ENCODE measurements at places on chromosomes 2 and 18. TPM values are rescaled to one million over a fixed set of nuclear protein-coding genes. Genes with fewer than 3 reads are reported as not detected.

- no peak for DNase-seq
Measured at GRCh38 chr2:1634681-1635341, 109.5 kb downstream of the PXDN start.

- no peak for DNase-seq
Measured at GRCh38 chr2:123434546-123435395, 590.3 kb upstream of the CNTNAP5 start.

GRCh38 chr2:11855064-11855760, 108.8 kb downstream of the LPIN1 start:
- no peak for DNase-seq

- no peak for DNase-seq
Measured at GRCh38 chr2:33291278-33292013, 185.0 kb upstream of the RASGRP3 start.

DNA sequence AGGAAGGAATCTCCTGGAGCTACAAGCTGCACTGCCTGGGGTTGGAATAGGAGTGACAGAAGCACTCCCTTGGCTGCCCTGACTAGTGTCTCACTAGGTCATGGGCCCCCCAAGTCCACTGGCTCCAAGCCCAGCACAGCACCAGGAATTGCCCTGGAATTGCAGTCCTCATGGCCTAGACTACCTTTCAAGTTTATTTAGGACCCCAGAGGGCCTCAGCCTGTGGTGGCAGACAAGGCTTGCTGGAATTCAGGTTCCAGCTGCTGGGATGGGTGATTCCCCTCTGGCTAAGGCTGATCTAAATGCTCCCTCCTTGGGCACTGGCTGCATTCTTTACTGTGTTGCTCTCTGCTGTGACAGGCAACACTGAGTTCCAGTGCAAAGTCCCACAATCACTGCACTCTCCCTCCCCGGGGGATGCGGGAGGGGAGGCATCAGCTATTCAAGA, 14.0 kb downstream of the STRADB start:
- DNase-seq = no peak

GRCh38 chr2:70778676-70779075, 10.7 kb upstream of the ADD2 start:
- no peak for DNase-seq

- DNase-seq = no peak
Measured at GRCh38 chr2:88638743-88639142, 11.5 kb upstream of the EIF2AK3 start.

DNA sequence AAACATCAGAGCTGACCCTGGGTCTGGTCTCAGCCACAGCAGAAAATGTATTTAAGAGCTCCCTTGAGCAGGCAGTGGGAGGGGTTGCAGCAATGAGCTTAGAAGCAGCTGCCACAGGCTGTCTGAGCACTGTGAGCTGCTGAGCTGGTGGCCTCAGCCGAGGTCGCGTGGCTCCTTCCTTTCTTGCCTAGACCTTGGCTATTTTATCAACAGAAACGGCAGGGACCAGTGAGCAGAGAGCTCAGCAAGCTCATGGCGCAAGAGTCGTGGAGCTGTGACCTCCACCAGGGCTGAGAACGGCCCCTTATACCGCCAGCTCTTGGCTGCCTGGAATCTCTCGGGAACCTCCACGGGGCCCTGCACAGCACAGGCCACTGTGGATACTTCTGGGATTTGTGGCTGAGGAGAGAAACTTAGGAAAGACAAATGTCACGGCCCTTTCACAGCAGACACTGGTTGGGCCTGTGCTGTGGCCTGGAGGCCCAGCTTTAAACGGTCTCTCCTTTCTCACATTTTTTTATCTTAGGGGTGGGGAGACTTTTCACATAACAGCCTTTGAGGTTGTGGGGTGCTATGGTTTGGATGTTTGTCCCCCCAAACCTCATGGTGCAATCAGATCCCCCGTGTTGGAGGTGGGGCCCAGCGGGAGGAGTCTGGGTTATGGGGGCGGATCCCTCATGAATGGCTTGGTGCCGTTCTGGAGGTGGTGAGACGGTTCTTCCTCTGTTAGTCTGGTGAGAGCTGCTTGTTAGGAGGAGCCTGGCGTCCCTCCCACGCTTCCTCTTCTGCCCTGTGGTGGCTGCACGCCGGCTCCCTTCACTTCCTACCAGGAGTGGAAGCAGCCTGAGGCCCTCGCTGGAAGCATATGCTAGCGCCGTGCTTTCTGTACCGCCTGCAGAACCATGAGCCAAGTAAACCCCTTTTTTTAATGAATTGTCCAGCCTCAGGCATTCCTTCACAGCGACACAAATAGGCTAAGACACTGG, 1.7 kb downstream of the ALLC start:
- DNase-seq = no peak

GRCh38 chr2:83369601-83370418, 1089.3 kb downstream of the SUCLG1 start:
- no peak for DNase-seq

GRCh38 chr2:186496401-186496800, 10.3 kb downstream of the ZC3H15 start:
- no peak for DNase-seq

GRCh38 chr2:203908797-203909185, 27.8 kb upstream of the ICOS start:
- no peak for DNase-seq

- no peak for DNase-seq
Measured at GRCh38 chr2:107685421-107685986, 141.2 kb upstream of the RGPD4 start.

DNA sequence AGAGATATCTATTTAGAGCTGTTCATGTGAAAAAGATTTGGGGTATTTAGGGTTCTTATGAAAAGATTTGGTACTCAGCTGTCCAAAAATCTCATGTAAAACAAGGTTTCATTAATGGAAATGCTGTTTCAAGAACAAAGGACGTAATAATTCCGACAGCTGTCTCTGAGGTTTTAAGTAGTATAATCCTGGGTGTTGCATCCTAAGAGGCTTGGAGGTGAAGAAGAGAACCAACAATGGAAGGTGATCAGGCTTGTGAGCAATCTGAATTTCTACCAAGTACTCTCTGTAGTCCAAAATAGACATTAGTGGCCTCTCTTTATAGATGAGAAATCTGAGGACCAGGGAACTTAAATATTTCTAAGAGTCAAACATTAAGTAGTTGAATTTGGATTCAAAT, 205.1 kb downstream of the BABAM2 start:
- DNase-seq = no peak

DNA sequence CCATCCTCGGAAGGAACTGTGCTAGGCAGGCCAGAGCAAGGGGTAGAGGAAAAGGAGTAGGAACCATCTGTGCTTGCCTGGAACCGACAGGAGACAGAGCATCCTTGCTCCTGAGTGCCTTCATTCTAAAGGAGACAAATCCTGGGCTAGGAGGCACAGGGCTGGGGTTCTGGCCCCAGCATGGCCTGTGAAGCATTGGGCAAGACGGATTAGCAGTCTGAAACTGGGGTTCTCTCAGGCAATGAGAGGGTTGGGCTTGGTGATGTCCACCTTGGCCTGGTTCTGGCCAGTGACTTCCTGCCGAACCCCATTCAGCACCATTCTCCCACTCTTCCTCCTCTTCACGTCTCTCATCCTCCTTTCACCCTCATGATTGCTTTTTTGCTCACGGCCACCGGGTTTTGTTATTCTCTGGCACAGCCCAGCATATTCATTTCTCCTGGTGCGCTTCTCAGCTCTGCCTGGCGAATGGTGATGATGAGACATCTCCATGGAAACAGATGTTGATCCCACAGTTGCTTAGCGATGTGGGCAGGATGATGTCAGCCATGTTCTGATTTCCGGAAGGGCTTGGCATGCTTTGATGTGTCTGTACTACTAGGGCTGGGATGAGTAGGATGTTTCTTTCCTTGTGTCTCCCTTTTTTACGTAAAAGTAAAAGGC, 127.7 kb downstream of the CAPN13 start:
- no peak for DNase-seq

- DNase-seq = no peak
Measured at GRCh38 chr2:72496479-72496878, 329.4 kb downstream of the EXOC6B start.

DNA sequence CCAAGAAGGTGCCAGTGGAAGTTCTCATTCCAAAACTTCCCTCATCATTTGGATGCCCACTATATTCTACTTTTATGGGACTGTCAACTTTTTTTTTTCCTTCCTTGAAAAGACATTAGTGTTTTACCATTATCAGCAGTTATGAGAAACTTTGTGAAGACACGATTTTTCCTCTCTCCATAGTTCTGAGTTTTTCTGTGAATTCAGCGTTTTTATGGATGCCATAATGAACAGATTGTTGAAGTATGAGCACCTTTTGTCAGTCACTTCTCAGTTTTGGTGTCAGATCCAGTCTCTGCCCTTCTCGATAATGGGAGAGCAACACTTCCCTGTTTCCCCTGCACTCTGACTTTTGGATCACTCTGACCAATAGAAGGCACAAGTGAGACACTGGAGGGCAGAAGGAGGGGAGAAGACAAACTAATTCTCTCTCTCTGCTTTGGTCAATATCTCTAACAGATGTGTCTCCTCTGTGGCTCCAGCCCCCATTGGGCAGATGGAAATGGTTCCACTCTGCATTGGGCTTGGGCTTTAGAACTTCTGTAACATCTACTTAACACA, 53.5 kb upstream of the FN1 start:
- no peak for DNase-seq

DNA sequence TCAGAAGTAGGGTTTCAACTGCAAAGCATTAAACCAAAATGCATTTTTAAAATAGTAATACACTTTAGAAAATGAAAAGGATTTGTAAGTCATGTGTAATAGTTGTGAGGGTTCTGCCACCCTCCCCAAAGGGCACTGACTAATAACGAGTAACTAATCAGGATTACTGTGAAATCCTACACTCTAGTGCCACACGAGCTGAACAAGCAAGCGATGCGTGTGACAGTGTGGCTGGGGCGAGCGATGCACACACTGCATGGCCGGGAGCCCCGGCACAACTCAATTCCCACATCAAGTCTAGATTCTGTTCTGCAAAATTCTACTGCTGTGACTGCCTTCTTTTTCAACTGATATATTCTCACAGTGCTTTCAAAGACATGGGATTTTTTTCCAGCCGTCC, 156.4 kb downstream of the SEPTIN10 start:
- peak; percentile 10 for DNase-seq

DNA sequence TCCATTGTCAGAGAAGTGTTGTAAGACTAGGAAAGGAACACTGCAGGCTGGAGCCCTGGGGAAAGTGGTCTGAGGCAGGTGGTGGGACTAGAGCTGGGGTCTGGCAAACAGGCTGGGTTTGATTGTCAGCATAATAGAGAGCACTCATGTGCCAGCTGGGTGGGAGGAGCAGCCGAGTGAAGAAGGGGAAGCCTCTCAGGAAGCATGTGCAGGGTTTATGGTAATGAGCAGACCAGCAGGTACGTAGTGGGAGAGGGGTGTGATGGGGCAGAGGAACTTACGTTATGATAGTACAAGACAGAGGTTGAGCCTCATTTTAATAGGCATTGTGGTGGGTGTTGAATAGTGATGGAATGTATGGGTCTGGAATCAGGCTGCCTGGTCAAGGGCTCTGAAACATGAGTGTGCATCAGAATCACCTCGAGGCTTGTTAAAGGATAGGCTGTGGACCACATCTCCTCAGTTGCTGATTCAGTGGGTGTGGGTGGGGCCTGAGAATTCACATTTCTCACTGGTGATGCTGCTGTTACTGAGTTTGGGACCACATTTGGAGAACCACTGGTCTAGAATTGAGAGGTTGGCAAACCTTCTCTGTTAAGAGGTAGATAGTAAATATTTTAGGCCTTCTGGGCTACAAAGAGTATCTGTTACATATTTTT, 1.7 kb upstream of the MGAT5 start:
- DNase-seq = no peak

DNA sequence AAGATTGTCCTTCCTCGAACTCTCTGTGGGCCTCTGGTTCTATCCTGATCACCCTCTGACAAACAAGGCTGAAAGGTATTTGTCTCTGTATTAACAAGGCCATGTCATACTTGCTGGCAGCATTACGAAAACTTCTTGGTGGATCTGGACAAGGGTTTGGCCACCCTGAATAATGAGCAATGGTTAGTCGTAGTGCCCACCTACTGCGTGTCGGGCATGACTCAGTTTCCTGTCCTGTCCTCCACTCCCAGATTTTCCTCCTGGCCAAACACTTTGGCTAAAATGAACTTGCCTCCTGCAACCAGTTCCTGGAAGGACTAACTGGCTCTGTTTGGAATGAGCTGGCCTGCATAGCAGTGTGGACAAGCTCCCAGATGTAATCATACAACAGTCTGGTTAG, 198.5 kb upstream of the SMIM21 start:
- no peak for DNase-seq

DNA sequence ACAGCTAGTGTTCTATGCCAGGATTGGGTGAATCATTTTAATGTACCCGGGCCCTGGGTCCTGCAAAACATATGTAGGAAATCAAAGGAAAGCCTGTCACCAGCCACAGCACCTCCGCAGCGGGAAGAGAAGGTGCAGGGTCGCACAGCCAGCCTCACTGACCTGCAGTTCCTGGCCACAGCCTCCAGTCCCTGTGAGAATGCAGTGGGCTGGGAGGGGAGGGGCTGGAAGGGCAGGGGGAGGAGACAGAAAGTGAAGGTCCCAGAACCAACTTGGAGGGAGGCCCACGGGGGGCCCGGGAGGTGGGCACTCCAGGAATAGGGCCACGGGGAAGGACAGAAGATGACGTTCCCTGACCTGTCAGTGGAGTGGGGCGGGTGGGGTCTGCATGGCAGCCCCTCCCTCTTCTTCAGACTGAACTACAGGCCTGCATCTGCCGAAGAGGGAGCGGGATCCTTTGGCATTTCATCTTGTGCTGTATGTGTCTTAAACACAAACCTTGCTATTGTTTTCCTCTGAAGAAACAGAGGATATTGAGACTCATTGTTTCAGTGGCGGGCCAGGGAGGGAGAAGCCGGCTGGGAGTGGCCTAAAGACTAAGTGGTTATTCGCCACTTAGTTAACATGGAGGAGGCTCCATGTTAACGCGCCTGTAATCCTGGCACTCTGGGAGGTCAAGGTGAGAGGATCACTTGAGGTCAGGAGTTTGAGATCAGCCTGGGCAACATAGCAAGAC, 7.5 kb downstream of the MAL start:
- DNase-seq = no peak

DNA sequence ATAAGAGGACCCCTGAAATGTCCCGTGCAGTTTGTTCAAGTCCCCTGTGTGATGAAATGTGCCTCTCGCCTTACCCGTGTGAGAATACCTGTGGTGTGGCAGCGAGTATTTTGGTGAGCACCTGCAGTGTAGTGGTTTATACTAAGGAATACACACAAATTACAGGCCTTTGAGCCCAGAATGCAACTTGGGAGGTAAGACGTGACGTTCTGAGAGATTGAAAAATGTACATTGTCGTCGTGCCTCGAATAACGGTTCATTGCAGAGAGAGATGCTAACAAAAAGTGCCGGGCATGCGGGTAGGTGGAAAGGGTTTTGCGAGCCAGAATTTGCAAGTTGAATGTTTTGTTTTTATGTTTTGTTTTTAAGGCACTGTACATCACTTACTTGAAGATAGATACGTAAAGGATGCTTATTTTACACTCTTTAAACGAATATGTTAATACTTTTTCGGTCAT, 867 bp downstream of the RBBP8 start:
- DNase-seq = no peak

- no peak for DNase-seq
Measured at GRCh38 chr2:207777124-207777523, 7.4 kb upstream of the FZD5 start.

The XDH gene
- 2.1 TPM for total RNA-seq

The DIPK1C gene
- 3.5 TPM for total RNA-seq

The PIEZO2 gene
- 0.76 TPM for total RNA-seq

The IL37 gene
- 118 TPM for total RNA-seq

The GCG gene
- total RNA-seq = not detected

The IGFBP2 gene
- 19.7 TPM for total RNA-seq

The CYP26B1 gene
- total RNA-seq = 73.9 TPM

The DSC1 gene
- 345 TPM for total RNA-seq

The DSG1 gene
- total RNA-seq = 1,743 TPM
